Activated CD8-positive, alpha-beta memory T cell treated with anti-CD3 and anti-CD28 coated beads for 24 hours (primary cell): ENCODE measurements at places on chromosomes 2 and 18.

DNA sequence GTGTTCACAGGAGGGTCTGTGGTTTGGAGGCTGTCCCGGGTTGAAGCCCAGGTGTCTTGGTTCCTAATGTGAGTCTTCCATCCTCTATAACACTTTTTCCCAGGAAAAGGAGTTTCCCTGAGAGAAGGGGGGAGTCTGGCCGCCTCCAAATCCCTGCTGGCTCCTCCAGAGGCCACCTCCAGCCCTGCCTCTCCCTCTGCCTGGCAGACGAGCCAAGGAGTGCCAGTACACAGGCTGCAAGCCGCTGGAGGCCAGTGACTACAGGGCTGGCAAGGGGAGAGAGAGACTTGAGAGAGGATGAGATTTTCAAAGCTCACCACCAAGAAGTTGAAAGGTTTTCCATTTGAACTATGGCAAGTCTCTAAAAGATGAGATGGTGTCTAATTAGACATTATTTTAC lies 154.2 kb upstream of the ID2 start:
- no peak for DNase-seq

DNA sequence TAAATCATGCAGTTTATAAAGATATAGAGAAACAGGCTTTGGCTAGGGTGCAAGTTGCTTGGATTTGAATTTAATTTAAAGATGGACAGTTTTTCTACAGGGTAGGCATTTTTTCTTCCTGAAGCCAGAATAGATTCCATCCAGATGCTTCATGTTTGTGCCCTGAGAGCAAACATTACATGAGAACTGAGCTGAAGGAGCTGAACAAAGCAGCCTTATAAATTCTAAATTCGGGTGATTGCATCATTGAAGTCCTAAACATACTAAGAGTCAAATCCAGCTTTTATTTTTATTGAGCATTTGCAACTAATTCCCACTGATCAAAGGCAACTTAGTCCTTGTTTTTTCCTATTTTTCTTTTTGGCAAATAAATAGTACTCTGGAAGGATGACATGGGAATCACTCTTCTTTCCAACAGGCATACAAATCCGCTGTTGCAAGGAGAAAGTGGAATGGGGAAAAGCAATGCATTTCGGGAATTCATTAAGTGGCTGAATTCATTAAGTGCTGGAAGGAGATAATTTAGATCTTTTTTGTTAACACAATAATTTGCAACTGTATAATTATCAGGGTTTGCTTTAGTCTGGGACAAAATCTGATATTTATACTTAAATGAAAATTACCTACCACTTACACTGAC lies 828.0 kb downstream of the SLC4A3 start:
- no peak for DNase-seq

DNA sequence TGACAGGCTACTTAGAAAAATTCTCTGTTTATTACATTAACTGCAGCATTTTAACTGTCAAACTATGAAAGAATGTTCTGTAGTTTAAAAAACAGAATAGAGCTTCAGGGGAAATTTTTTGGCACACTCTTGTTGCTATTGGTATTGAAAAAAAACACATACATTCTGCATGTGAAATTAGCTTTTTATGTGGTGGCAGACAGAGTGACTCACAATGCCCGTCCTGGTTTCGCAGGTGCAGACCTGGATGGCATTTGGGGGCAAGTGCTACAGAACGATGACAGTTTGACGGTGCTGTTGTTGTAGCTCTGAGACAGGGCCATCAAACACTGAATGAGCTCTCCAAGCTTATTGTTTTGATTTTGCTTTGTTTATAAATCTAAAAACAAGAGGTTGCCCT lies 105.0 kb upstream of the MAP3K20 start:
- DNase-seq = no peak

- DNase-seq = no peak
Measured at GRCh38 chr18:10989486-10989885, 159.9 kb downstream of the PIEZO2 start.

DNA sequence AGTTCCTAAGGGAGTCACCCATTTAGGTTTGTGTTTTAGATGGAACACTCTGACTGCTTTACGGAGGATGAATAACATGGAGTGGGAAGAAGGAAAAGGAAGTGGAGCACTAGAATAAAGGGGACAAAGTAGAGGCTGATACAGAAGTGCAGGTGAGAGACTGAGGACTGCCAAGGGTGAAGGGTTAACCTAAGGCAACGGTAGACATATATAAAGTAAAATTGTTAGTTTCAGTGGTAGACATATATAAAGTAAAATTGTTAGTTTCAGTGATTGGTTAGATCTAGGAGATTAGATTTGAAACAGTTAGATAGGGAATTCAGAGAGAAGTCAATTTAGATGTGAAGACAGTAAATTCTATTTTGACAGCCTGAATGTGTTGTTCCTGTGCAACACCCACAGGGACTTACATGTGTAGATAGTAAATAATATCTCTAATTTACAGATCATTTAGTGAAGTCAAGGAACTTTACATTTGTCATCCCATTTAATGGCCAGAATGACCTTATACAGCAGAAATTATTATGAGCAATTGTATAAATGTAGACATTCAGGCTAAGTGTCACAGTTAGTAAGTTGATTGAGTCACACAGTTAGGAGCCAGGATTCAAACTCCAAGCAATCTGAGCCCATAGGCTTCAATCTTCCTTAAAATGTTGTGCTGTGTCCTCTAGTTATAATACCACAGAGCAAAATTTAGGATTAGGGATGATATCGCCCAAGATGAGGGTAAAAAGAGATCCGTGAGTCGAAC lies 270.8 kb upstream of the UBE2E3 start:
- DNase-seq = no peak

- DNase-seq = no peak
Measured at GRCh38 chr2:37674946-37675345, 3.5 kb upstream of the CDC42EP3 start.

DNA sequence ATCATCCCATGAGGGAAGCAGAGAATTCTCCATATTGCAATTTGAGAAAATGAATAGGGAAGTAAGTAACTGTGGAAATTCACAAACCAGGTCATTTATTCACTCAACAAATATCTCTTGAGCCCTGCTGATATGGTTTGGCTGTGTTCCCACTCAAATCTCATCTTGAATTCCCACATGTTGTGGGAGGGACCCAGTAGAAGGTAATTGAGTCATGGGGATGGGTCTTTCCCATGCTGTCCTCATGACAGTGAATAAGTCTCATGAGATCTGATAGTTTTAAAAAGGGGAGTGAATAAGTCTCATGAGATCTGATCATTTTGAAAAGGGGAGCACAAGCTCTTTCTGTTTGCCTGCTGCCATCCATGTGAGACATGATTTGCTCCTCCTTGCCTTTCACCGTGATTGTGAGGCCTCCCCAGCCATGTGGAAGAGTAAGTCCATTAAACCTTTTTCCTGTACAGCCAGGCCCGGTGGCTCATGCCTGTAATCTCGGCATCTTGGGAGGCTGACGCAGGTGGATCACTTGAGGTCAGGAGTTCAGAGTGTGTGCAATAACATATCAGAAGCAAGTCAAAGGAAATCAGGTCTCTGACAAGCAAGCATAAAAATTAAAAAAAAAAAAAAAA lies 193.2 kb downstream of the NDUFA10 start:
- peak; percentile 19 for DNase-seq

GRCh38 chr18:51767293-51767692 lies 569.8 kb upstream of the MEX3C start:
- DNase-seq = no peak

DNA sequence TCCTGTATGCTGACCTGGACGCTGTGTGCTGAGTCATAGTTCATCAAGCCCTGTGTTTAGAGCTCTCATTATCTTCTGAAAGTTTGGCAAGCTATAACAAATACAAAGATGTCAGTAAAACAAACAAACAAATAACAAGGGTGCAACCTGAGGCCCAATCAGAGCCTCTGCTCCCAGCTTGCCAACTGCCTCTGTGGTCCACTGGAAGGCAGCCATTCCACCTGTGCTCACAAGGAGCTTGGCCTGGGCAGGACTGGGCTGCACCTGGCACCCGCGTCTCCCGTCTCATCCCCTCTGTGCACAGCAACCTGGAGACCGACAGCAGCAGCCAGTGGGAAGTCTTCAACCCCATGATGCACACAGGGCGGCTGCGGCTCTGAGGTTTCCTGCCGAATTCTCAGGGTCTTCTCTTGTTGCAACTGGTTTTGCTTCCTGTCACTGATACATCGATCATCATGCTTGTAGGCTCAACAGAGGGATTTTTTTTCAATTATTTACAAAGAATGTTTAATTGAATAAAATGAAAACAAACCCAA lies 97.8 kb downstream of the TMEM18 start:
- no peak for DNase-seq

DNA sequence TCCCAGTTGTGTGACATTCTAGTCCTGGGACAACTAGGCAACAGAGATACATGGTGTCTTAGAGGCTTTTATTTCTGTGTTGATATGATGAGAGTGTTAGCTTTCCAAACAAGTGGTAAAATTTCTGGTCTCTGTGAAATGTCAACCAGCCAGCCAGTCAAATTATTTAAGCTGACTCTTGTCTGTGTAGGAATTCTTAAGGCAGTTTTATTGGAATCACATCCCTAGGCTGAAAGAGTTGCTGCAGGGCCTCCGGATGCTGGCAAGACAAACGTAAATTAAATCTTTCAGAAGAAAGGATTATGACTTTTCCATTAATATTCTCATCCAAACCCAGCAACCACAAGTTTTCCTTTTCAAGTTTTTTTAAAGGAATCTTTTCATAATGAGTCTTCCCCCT lies 44.6 kb downstream of the SERPINB7 start:
- no peak for DNase-seq

DNA sequence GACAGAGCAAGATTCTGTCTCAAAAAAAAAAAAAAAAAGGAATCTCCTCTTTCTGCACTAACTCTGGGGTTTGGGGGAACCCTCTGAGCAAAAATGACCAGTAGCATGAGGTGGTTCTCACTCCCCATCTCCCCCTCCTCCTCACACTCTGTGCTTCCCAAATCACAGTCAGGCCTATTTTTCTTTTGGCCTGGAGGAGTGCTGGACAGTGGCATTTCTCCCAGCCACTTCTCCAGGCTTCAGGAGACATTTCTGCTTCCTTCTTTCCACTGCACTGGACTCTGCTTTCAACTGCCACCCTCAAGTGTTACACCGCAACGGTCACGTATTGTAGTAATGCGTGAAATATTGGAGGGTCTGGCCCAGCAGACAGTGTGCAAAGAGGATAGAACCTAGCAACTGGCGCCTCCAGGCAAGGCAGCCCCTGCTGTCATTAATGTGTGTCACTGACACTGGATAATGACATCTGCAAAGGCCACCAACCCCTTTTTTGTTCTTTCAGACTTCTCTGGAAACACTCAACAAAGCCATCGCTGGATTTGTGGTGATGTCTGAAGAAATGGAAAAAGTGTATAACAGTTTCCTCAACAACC lies 68.9 kb downstream of the TRABD2A start:
- DNase-seq = no peak

GRCh38 chr2:149715005-149715592 lies 127.5 kb upstream of the MMADHC start:
- no peak for DNase-seq

GRCh38 chr18:34661464-34662087 lies 48.5 kb upstream of the DTNA start:
- DNase-seq = no peak

- no peak for DNase-seq
Measured at GRCh38 chr2:236526455-236527158, 43.0 kb upstream of the ACKR3 start.

GRCh38 chr18:41687138-41687537 lies 267.9 kb upstream of the PIK3C3 start:
- no peak for DNase-seq

DNA sequence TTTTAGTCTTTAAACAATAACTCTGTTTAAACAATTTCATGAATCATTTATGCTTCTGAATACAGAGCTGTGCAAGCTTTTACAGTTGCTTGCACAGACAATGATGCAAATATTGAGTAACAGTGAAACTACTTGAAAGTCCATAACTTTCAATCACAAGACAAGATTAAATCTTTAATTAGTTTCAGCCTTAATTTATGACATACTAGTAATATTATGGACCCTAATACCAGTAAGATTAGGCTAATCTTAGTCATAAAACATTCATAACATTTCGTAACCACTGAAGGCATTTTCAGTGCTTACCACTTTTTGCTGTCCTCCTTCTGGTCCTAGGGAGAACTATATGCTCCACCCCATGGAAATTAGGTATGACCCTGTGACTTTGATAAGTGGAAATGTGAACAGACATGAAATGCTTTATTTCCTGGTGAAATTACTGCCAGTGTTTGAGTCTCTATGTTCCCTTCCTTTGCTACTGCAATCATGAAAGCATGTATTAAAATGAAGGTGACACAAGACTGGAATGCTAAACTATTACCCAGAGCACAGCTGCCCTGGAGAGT lies 1.8 kb upstream of the COBLL1 start:
- DNase-seq = no peak

GRCh38 chr18:23743733-23744333 lies 54.6 kb downstream of the LAMA3 start:
- DNase-seq = no peak

GRCh38 chr2:14806613-14807012 lies 174.1 kb downstream of the LRATD1 start:
- no peak for DNase-seq

DNA sequence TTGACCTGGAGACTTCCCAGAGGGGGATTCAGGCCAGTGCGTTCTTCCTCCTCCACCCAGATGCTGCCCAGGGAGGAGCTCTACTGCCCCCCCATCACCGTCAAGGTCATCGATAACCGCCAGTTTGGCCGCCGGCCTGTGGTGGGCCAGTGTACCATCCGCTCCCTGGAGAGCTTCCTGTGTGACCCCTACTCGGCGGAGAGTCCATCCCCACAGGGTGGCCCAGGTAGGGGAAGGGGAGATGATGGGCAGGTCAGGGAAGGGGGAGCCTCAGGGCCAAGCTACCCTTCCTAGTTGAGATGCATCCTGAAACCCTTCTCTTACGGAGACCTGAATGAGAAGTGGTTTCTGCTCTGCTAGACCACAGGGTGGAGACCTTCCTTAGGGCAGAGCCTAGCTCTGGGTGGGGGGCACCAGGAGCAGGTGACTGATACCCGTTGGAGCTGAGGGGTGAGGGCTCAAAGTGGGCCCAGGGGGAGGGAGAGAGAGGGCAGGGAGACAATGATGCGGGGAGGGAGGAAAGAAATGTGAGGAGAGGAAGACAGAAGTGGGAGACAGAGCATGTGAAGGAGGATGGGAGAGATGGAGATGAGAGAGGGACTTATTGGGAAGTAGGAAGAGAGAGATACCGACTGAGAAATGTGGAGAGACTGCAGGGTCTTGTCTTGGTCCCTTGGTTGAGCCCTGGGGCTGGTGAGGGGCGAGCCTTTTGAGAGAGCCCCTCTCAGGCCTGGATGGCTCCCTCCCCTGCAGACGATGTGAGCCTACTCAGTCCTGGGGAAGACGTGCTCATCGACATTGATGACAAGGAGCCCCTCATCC lies 159.4 kb downstream of the DYSF start:
- DNase-seq = peak; percentile 40
